ENCODE measurements at places on chromosomes 3 and 15.

DNA sequence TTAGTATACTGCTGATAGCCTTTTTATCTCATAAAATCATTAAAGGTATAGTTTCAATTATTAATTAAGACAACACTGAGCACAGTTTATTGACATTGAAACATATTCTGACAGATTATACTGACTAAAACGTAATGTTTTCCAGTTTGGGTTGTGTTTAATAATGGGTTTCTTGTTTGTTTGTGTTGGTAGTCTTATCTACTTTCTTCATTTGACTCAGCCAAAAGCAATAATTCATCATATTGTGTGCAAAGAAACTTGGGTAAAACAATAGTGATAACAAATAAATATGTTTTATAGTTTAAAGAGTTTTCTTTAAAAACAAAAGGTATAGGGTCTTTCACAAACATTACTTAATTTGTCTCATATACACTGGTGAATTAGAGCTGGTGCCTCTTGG lies 629.2 kb upstream of the AGTR1 start:
- DNase-seq = no peak

DNA sequence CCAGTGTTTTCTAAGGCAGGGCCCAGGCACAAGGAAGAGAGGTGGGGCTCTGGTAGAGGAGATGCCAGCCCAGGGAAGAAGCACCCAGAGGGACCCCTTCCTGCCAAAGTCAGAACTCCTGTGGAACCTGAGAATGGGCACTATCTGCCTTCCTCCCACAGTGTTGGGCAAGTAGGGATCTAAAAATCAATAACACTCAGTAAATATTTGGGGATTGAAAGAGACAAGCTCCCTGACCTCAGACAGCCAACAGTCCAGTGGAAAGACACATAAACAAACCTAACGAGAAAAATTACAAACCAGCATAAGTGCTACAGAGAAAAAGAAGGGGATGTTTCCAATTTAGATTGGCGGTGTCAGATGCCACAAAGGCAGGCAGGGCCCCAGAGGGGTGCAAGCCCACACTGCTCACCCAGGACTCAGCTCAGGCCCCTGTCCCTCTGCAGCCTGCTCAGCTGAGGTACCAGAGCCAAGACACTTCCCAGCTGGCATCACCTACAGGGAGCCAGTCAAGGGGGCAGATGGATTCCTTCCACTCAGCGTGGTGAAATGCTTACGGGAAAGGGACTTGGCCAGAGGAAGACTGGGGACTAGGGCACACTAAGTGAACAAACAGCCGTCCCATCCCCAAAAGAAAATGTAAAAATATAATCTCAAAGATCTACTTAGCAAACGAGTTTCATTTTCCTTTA lies 15.9 kb downstream of the ADCY5 start:
- DNase-seq = no peak

GRCh38 chr15:57502116-57502515 lies 89.6 kb upstream of the MYZAP start:
- no peak for DNase-seq

DNA sequence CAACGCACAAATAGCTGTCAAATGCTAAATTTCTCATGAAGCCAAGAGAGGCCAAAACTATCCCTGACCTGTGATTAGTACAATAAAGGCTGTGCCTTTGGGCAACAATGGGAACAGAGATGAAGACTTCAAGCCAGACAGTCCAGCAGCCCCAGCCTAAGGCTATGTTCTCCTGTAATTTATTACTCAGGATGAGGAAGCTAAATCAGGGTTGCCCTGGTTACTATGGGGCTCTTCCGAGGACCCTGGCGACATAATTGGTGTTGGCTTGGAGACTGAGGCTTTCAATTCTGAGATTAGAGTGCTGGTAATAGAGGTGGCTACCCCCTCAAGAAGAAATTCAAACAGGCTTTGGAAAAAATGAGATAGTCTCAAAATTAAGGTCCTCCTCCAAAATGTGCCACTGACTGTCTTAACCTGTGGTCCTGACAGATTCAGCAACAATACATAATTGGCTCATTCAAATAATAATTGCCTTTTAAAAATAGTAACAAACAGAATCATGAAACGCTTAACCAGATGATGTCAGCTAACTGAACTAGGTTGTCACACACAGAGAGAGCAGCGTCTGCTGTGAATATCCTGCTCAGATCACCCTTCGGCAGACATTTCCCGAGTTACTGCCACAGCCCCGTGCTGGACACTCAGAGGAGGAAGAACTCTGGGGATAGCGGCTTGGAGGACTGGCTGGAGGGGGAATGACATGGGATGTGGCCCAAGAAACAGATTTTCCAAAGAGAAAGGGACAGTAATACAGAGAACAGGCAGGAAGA lies 43.0 kb downstream of the NSMCE3 start:
- no peak for DNase-seq

DNA sequence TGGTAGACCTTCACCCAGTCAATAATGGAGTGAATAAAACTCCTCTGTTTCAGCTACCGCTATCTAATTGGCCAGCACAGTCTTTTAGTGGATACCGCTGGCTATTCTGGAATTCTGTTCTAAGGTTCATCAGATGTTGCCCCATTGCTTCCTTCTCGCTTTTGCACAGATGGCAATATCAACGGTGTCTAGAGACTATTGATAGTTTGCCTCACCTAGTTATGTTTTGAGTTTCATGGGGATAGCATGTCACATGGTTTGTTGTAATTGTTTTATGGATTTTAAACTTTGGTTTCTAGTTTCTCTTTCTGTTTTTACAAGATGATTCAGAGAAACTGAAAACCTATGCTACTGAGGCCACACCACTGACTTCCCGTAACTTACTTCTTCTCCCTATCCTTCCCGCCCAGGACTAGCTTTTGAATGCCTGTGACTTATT lies 2.0 kb downstream of the XRN1 start:
- DNase-seq = no peak

DNA sequence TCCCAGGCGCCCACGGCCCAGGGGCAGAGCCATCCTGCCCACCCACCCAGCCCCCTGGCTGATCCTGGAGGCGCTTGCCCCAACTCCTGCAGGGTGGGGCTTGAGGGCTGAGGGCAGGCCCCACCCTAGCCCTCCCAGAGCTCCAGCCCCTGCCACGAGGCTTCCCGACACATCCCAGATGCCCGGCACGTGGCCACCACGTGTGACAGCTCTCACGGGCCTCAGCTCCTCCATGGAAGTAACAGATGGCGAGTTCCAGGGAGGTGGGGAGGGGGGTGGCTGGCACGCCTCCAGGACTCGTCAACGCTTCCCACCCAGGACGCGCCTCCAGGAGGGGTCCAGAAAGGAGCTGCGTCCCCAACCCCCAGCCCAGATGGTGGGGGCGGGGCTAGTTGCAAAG lies 29.1 kb downstream of the PLXND1 start:
- DNase-seq = no peak

- DNase-seq = no peak
Measured at GRCh38 chr3:157467200-157467599, 30.6 kb downstream of the PTX3 start.
